Fibroblast of skin of left quadriceps (primary cell): ENCODE measurements at places on chromosomes 4 and X.

GRCh38 chr4:101174679-101175345 is 172.5 kb downstream of the PPP3CA start:
- no peak for DNase-seq

DNA sequence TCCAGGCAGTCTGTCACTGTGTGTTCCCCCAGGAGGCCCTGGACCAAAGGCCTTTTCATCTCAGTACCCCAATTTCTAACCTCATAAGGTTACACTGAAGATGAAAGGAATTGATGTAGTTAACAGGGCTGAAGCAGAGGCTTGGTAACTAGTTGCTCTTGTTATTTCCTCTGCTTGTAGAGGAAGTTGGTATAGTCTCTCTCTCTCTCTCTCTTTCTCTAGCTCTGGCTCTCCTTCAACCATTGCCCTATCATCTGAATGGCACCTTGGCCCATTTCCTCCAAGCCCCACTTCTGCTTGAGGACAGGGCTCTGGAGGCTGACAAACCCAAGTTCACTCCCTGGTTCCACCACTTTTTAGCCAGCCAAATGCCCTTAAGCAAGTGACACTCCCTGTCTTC is 96.1 kb downstream of the MAMLD1 start:
- no peak for DNase-seq

- no peak for DNase-seq
Observed at GRCh38 chrX:96551322-96551872, 133.2 kb upstream of the DIAPH2 start.

GRCh38 chr4:151614561-151614960 is 146.2 kb downstream of the GATB start:
- DNase-seq = no peak

GRCh38 chrX:150771116-150771515 is 77.9 kb downstream of the MTMR1 start:
- no peak for DNase-seq

- DNase-seq = no peak
Observed at GRCh38 chrX:44312421-44312820, 31.1 kb downstream of the EFHC2 start.

GRCh38 chrX:38045538-38046096 is 39.3 kb downstream of the SYTL5 start:
- no peak for DNase-seq

DNA sequence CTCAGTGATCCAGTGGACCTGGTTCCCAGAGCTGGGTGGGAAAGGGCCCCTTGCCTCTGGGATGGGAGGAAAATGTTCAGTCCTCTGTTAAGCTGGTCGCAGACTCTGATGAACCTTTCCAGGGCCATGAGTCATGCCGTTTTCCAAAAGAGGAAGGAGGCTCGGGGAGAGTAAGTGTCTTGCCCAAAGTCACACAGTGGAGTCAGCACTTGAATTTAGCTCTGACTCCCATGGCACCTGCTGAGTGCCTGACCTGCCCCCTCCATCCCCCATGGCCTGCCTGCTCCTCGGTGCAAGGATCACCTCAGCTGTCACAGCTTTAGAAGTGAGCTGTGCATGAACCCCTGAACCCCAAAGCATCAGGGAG is 14.0 kb upstream of the KIAA0232 start:
- DNase-seq = no peak

GRCh38 chr4:3336382-3337356 is 43.8 kb downstream of the RGS12 start:
- DNase-seq = no peak

DNA sequence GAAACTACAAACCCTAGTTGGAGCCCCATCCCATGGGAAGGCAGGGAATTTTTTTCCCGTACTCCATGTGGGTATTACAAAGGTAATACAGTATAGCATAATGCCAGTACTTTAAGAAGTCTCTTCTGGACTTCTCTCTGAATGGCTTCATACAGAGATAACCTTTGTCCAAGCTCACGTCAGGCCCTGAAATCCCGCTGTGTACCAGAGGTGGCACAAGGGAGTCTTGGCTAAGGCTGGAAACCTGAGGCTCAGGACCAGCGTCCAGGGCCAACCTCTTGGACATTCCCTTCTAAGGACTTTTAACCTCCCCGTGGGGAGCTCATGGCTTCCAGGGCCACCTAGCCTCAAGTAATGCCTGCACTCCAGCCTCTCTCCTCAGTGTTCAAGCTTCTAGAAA is 338.9 kb upstream of the FAM241A start:
- no peak for DNase-seq

- no peak for DNase-seq
Observed at GRCh38 chrX:6120329-6120728, 108.3 kb downstream of the NLGN4X start.

- no peak for DNase-seq
Observed at GRCh38 chr4:41104155-41104554, 110.2 kb downstream of the APBB2 start.

GRCh38 chr4:95183656-95184408 is 364.9 kb downstream of the UNC5C start:
- no peak for DNase-seq

GRCh38 chr4:128661479-128661878 is 148.0 kb upstream of the JADE1 start:
- no peak for DNase-seq

GRCh38 chr4:4330794-4331193 is 40.7 kb downstream of the ZBTB49 start:
- no peak for DNase-seq

GRCh38 chr4:74127745-74128144 is 28.8 kb upstream of the CXCL2 start:
- DNase-seq = no peak

DNA sequence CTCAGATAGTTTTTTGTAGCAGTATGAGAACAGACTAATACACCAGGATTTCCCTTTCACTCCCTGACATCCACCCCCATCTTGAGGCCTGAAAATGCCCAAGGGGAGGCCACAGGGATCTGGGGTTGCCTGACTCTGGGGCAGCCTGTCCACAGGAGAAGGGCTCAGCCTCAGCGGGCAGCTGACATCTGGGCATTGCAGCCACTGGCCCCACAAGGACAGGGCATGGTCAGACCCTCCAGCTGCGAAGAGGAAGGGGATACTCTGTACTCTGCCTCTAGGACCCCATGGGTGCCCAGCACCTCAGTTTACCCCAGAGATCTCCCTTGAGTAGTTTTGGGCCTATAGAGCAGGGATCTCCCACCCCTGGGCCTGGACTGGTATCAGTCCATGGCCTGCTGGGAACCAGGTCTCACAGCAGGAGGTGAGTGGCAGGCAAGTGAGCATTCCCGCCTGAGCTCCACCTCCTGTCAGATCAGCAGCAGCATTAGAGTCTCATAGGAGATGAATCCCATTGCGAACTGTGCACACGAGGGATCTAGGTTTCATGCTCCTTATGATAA is 138.9 kb downstream of the HMX1 start:
- DNase-seq = no peak

DNA sequence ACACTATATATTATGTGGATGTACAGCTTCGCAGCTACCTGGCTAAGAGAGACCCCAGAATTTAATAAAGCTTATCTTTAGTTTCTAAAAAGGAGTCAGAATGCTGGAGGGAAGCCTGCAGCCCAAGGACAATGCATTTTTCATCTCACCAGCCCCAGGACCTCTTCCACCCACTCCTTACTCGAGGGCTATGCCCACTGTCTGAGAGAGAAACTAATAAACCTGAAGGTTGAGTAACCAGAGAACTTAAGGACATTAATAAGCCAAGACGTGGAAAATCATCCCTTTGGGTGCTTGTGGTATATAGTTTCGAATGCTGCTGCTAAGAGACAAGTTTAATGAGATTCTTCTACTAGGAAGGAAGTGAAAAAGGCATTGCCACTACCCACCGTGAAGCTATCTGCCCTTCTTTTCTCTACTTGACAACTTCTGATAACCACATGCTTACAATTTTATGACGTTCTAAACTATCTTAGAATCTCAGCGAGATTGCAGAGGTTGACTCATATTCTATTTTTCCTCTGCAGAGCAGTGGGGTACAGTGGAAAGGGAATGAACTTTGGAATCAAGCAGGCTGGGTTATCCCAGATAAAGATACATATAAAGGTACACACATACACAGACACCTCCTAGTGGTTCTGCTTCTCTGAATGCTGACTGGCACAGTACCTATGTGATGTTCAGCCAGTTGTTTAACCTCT is 3.3 kb downstream of the RELL1 start:
- no peak for DNase-seq

- peak; percentile 39 for DNase-seq
Observed at GRCh38 chr4:38034986-38035882, 75.0 kb downstream of the PTTG2 start.

GRCh38 chr4:25939330-25939729 is 25.3 kb downstream of the SMIM20 start:
- DNase-seq = no peak

DNA sequence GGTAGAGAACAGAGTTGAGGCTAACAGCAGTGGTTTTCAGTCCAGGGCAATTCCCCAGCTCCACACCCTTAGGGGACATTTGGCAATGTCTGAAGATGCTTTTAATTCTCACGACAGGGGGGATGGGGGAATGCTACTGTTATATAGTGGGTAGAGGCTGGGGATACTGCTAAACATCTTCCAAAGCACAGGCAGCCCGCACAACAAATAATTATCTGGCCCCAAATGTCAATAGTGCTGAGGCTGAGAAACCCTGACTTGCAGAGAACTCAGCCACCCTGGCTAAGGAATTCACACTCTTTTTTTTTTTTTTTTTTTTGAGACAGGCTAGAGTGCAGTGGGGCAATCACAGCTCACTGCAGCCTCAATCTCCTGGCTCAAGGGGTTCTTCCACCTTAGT is 60.6 kb downstream of the POLR2B start:
- DNase-seq = no peak

DNA sequence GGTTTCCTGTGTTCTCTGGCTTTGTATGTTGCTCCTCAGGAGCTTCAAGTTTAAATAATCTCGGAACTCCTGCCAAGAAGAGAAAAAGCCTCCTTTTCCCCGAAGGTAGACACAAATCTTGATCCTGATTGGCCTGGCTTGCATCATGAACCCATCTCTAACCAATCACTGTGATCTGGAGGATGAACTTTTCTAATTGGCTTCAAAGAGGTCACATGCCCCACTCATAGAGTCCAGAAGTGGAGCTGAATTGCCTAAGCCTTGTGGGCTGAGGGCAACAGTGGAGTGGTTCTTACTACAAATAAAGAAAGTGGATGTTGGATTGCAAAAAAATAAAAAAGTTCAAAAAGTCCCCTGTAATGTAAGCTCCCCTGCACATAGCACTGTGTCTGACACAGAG is 245.9 kb downstream of the MID1IP1 start:
- DNase-seq = no peak

DNA sequence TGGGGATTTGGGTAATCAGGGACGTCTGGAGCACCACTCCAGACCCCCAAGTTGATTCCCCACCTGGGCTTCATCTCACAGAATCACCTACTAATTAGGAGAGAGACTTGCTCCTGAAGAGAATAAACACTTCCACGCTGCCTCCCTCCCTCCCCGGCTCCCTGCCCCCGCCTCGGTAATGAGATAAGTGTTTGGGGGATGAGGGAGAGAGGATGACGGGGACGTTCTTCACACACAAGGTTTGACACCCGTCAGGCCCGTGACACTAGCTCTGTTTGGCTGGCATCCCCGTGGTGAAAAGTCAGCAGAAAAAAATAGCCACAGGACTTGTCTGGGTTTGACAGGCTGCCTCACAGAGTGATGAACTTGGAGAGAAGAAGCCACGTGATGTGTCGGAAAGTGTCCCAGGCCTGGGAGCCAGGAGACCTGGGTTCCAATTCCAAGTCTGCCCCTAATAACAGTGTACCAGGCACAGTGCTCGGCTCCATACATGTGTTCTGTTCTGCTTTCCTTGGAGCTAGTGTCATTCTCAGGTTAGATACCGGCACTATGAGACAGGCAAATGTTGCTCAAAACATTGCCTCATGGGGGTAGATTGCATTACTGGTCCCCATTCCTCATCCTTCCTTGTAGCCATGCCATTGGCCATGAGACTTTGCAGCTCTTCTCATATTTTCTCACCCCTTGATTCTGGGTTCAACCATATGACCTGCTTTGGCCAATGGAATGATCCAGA is 578.0 kb downstream of the BCOR start:
- DNase-seq = no peak

GRCh38 chrX:101619364-101619763 is 1.6 kb upstream of the ARMCX6 start:
- DNase-seq = no peak

DNA sequence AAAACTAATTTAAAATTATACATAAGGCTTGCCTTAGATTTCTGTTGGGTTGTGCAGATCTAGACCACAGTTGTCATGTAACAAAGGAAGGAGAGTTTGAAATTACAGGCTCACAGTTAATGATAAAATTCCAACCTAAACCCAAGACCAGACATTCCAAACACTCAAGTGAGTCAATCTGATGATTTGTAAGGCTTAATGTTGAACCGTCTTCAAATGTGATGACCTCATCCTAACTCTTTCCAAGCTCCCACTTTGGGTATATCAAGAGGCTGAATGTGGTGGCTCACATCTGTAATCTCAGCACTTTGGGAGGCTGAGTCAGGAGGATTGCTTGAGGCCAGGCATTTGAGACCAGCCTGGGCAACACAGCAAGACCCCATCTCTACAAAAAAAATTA is 149.2 kb downstream of the TBL1X start:
- DNase-seq = peak; percentile 39

GRCh38 chr4:1360423-1361283 is 13.6 kb downstream of the UVSSA start:
- DNase-seq = no peak

DNA sequence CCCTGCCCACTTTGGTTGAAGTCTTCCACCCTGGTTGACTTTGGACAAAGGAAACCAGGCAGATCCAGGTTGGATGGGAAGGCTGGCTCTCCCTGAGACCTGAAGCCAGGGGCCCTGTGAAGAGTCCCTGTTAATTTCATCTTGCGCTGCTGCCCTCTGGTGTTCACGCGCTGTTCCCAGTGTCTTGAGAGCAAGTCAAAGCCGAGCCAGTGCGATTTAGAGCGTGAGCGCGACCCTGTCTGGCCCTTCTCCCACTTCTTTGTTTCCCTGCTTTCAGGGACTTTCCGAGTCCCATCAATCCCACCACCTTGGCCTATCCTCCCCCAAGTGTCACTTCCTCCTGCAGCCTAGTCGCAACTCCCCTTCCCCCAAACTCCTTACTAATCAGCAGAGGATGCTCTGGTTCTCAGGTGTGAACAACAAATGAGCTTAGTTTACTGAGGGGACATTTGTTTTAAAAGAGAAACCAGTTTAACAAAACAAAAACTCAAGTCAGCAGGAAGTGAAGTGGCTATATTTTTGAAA is 25.8 kb upstream of the CHRNA9 start:
- DNase-seq = peak; percentile 58

DNA sequence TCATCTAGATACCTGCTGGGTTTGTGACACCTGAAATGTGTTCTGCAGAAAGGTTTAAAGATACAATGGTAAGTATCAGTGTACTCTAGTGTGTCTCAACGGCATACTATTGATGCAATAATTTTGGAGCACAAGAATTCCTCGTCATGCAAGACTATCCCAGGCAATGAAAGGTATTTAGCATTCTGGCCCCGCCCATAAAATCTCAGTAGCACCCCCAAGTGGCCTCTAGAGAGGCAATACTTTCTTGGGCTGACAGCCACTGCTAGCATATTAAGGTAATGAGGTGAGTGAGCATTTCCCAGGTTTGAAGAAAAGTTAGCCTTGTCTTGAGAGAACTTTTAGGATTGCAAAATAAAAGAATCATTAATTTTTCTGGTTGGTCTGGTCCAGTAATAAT is 24.0 kb downstream of the TAB3 start:
- DNase-seq = no peak
